ENCODE measurements at places on chromosomes 5 and 9. TPM values are rescaled to one million over a fixed set of nuclear protein-coding genes. Genes with fewer than 3 reads are reported as not detected.

APC gene
- total RNA-seq, result 31.8 TPM

PCDHA9 gene
- total RNA-seq, result 1.4 TPM

- DNase-seq, result no peak
Measured at GRCh38 chr9:34233672-34234071, 54.8 kb downstream of the UBAP1 start.

GRCh38 chr9:99579964-99580363 is 241.7 kb upstream of the NR4A3 start:
- DNase-seq, result no peak

DNA sequence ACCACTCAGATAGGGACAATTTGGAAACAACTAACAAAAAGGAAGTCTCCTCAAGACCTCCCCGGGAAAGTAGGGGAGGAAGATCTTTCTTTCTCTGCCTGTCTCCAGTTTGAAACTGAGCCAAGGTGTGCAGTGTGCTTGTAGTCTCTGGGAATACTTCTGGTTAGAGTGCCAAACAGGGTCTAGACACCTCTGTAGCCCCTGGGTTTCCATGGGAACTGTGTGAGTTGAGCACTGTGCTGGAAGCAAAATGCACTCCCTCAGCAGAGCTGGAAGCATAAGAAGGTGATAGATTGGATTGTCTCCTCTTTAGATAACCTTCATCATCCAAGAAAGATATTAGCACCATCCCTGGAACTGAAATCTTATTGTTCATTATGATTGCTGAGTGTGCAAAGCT is 129.2 kb upstream of the TNPO1 start:
- no peak for DNase-seq

- no peak for DNase-seq
Measured at GRCh38 chr5:31415009-31415923, 116.6 kb downstream of the DROSHA start.

DNA sequence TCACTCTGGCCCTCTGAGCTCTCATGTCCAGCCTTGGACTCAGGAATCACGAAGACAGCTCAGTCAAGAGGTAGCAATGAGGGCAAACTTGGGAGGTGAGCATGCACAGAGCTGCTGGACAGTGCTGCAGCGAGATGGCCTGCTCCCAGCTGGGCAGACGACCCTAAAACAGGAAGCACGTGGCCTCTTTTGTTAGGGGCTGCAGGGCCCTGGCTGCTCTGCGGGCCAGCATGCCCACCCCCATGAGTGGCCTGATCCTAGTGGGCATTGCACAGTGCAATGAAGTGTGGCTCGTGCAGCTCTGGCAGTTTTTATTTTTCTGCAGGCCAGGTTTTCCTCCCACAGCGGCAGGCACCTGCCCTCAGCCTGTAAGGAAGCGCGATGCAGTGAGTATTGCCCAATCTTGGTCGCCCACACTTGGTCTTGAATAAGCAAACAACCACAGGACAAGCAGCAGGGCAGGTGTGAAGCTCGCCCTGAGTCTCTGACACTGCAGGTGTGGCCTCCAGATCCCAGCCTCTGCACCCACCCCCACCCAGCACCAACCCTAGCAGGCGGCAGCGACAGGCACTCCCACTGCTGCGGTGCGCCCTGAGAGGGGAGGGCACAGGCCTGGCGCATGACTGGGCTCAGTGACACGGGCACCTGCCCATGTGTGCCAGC is 60.8 kb downstream of the SEMA4D start:
- DNase-seq, result no peak

GRCh38 chr9:93258818-93259489 is 75.0 kb downstream of the WNK2 start:
- DNase-seq, result peak; percentile 10

DNA sequence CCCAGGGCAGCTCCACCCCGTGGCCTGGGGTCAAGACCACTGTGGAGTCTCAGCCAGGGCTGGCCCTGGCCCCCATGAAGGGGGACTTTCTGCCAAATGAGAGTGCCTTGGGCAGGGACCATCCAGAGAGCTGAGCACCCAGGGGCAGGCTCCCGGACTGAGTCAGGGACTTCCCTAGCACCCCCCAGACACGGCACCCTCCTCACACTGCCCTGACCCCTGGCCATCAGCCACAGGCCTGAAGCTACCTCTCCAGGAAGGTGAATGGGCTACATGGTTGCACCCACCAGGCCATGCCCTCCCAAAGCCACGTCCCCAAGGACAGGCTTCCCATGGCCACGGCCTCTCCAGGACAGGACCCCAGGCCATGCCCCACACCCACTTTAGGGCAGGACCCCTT is 9.5 kb downstream of the CCDC187 start:
- DNase-seq, result no peak

GRCh38 chr9:10062629-10063395 is 550.0 kb downstream of the PTPRD start:
- DNase-seq, result no peak

WDR5 gene
- total RNA-seq, result 54.2 TPM

DNA sequence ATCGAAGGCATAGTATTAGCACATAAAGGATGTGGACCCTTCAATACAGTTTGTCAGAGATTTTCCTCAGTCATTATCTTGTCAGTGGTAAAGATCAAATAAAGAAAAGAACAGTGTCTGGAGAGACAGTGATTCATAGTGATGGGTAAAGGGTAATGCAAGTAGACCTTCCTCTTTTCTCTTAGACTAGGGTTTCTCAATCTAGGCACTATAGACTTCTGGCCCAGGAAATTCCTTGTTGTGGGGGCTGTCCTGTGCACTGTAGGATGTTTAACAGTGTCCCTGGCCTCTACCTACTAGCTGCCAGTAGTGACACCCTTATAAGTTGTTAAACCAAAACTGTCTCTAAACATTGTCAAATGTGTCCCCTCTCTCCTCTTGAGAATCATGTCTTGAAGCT is 6.9 kb downstream of the CAMK4 start:
- no peak for DNase-seq

- DNase-seq, result peak; percentile 4
Measured at GRCh38 chr9:124778575-124779367, 1.8 kb downstream of the OLFML2A start.

GRCh38 chr9:14156046-14156445 is 157.9 kb downstream of the NFIB start:
- no peak for DNase-seq

- no peak for DNase-seq
Measured at GRCh38 chr5:82839881-82840280, 237.3 kb downstream of the TMEM167A start.

- DNase-seq, result no peak
Measured at GRCh38 chr5:68290847-68291246, 75.3 kb downstream of the PIK3R1 start.

- no peak for DNase-seq
Measured at GRCh38 chr9:113187929-113188595, 33.0 kb downstream of the FKBP15 start.

- peak; percentile 54 for DNase-seq
Measured at GRCh38 chr5:132437604-132438266, 52.8 kb downstream of the IRF1 start.

- no peak for DNase-seq
Measured at GRCh38 chr5:54844905-54845566, 140.4 kb downstream of the ESM1 start.

DIPK1B gene
- 48.9 TPM for total RNA-seq

GRCh38 chr9:73155968-73156864 is 4.6 kb downstream of the ANXA1 start:
- no peak for DNase-seq

- DNase-seq, result no peak
Measured at GRCh38 chr5:67878933-67879332, 336.6 kb upstream of the PIK3R1 start.

DNA sequence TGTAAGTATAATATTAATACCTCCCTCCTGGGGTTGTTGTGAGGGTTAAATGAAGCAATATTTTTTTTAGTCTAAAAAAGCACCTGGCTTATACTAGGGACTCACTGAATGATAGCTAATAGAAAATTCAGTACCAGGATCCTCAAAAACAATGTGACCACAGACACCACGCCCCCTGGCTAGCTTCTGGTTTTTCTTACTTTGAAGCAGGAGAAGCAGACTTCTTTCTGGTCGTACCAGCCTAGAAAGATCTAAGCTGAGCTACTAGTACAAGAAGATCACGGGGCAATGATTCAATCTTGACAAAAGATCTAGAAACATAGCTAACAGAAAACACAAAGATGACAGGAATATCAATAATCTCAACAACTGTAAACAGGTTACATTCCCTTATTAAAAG is 218.5 kb upstream of the SLC30A5 start:
- DNase-seq, result no peak

GRCh38 chr9:115525111-115526058 is 407.4 kb upstream of the TNC start:
- DNase-seq, result no peak

ZNF367 gene
- total RNA-seq, result 6.3 TPM

SLC6A7 gene
- total RNA-seq, result not detected

DNA sequence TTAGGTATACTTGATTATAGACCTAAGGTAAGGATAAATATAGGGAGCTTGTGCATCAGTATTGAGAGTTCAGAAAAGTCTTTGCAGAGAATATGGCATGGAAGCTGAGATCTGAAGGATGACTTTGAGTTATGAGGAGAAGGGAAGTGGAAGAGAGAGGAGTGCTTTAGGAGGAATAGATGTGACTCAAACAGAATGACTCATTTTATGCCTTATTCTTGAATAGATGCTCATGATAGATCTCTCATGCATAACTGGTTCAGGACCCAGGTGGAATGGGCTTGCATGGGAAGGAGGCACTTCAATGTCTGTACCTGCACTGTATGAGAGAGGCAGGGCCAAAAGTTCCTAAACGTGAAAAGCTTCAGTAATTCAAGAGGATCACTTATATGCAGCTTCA is 103.3 kb downstream of the CWC27 start:
- DNase-seq, result no peak

GRCh38 chr9:137349471-137350033 is 47.5 kb upstream of the NRARP start:
- no peak for DNase-seq

- DNase-seq, result no peak
Measured at GRCh38 chr5:1387059-1387755, 42.3 kb upstream of the CLPTM1L start.

DNA sequence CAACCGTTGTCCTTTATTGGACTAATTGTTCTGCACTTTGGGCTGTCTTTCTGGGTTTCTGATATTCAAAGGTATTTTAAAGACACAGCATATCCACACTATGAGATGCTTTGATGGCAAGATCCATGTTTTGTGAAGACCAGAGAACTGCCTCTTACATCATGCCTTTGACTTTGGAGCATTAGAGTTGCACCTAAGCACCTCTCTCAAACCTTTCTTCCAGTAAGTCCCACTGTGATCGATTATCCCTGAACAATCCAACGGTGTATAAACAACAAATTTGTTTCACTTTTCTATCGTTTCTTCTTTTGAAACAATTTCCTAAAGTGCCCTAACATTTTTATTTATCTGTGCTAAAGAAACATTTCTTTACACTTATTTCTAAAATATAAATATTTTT is 144.4 kb downstream of the KCTD16 start:
- DNase-seq, result no peak

SGCD gene
- total RNA-seq, result 0.32 TPM

FOXD4 gene
- 0.21 TPM for total RNA-seq

HBEGF gene
- total RNA-seq, result 4.0 TPM

DNA sequence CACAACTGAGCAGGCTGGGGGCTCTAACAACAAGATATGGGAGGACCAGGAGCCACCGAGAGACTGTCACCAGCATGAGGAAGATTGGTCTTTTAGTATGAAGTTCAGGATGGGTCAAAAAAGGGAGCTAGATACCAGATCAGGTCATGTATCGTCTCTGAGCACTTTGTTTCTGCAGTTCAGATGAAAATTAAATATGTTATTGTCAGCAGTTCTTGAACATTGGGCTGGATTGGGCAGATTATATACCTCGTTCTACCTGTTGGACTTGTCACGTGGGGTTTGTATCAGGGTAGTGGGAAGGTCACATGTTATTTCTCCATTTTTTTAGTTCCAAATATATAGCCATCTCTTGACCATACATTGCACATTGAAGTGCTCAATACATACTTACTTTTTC is 47.3 kb downstream of the RCL1 start:
- no peak for DNase-seq

DNA sequence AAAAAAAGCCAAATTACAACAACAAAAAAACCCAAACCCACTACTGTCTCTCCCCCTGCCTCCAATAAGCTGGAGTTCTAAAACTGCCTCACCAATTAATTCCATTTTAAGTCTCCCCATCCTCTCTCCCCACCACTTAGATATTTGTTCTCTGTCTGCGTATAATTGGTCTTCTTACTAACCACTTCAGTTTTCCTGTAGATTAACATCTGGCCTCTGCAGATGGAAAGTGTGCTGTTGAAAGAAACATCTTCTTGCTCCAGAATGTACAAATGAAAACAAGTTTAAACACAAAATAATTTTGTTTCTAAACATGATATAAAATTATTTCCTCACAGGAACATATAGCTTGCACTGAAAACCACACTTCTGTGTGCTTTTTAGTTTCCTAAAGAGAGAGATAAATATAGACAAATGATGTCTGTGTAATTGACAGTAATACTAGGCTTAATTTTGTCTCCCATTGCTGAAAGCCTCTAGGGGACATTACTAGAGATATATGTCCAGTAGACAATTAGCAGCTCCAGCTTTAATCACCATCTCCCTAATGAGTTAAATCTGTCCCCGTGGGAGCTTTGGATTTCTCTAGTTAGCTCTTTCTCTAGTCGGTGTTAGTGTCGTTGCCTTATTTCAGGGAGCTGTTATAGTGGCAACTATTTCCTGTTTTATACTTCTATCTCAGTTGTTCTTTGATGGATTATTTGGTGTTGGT is 164.0 kb downstream of the ARHGAP26 start:
- DNase-seq, result no peak

DNA sequence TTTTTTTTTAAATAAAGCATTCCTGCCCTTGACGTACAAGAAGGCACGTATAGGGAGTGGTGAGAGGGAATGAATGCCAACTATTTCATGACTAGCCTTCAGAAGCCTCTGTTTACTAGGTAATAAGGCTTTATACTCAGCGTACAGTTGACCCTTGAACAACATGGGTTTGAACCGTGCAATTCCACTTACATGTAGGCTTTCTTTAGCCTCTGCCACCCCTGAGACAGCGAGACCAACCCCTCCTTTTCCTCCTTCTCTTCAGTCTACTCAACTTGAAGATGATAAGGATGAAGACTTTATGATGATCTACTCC is 22.5 kb downstream of the CDC42SE2 start:
- no peak for DNase-seq

- no peak for DNase-seq
Measured at GRCh38 chr9:35771534-35771933, 17.5 kb upstream of the MSMP start.

DNA sequence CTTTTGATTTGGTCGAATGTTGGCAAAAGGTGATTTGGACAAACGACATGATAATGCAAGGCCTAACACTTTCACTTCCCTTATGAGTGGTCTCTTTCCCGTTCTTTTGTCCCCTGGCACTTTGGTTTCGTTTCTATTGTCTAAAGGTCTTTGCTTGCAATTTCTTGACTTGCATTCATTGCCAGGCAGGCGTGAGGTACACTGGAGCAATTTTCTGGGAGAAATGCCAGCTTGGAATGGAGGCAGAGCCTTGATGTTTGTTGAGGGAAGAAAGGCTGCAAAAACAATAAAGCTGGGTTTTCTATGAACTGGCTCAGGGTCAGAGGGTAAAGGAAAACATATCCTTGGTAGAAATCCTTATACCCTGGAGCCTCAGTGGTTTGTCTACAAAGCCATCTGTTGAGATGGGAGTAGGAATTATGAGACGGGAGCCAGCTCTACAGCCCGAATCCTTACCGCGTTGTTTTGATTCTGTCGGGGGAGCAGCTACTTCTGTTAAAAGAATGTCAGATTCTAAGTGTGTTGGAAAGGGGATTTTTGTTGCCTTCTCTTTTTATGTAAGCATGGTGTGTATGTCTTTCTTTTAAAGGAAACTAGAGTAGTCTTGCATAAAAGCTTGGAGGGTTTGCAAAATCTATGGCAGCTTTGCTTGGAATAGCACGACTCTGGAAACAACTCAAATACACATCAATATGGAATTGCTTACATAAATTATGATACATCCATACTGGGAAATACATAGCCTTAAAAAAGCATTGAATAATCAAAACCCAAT is 158.9 kb downstream of the RMI1 start:
- DNase-seq, result no peak
